ENCODE measurements at places on chromosomes 2 and 18.

- no peak for DNase-seq
These were observed 169.2 kb downstream of the CDH20 start for GRCh38 chr18:61502472-61502871.

DNA sequence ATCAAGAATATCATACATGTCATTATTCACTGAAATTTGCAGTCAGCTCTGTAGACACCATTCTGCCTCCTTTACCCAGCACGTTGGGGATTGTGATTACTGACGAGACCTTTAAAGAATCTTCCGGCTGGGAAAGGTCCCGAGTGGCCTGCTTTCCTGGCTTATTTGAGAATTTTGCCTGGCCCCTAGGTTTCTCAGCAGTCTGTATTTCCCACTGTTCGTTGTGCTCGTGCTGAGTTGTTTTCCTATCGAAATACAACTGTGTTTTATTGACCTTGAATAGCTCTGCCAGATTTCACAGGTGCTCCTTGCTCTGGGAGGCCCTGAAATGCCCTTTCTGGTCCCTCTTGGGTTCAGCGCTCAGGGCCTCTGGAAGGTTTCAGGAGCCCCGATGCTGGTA, 94.9 kb downstream of the AGAP1 start:
- DNase-seq = no peak

DNA sequence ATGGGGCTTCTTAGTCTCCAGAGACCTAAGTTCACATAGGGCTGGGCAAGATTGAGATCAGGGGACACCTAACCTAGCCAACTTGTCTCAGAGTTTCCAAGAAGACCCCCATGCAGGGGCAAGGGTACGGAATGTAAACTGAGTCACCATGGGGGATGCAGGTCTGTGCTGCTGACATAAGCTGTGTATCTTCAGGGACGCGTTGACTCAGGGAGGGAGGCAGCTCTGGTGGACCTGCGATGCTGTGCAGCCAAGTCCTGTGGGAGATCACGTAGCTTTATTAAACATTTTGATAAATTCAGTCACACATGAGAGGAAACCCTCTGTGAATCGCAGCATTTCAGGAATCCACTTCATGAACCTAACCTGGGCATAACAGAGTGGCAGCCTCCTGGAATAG, 216.0 kb downstream of the ANKRD30B start:
- DNase-seq = no peak

DNA sequence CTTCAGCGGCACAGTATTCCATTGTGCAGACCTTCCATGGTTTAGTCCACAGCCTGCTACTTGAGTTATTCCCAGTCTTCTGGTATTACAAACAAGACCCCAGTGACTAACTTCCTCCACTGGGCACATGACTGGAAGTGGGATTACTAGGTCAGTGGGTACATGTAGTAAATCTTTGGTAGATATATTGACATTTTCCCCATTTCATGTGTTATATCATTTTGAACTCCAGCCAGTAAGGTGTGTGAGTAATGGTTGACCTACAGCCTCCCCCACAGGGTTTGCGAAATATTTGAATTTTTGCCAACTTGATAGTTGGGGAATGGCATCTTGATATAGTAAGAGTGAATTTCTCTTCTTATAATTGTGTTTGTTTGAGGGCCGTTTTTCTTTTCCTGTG, 58.8 kb downstream of the RNF144A start:
- no peak for DNase-seq

GRCh38 chr2:199019898-199020507, 437.7 kb downstream of the SATB2 start:
- DNase-seq = no peak

DNA sequence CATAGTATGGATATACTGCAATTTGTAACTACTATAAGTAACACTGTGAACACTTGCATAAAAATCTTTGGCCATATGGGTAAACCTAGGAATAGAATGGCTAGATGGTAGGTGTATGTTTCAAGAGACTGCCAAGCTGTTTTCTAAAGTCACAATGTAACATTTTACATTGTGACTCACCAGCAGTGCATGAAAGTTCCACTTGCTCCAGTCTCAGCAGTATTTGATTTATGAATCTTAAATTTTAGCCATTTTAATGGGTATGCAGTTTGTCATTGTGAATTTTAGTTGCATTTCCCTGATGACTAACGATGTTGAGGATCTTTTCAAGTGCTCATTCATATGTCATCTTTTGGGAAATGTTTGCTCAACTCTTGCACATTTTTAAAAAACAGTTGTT, 86.1 kb downstream of the FARSB start:
- no peak for DNase-seq

- DNase-seq = no peak
These were observed 504.2 kb downstream of the EIPR1 start for GRCh38 chr2:2873450-2873811.

DNA sequence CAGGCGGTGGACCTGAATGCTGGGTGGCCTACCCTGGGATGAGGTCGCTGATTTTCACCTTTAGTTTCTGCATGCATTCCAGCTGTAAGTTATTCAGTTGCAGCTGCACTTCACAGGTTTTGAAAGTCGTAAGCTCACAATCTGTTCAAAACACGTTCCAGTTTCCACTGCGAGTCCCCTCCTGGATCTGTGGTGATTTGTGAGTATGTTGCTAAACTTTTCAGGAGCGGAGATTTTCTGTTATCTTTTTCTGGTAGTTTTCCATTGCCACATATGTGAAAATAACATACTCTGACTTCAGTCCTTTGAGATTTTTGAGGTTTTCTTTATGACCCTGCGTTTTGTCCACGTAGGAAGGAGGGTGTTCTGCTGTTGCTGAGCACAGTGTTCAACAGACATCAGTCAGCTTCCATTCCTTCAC, 102.1 kb downstream of the SNTG2 start:
- no peak for DNase-seq

GRCh38 chr18:68660354-68661183, 54.3 kb downstream of the TMX3 start:
- DNase-seq = peak; percentile 7

- no peak for DNase-seq
These were observed 101.9 kb upstream of the RAB12 start for GRCh38 chr18:8507361-8507760.

- DNase-seq = no peak
These were observed 201.1 kb downstream of the AGAP1 start for GRCh38 chr2:235694721-235695601.

Measured in central memory CD4-positive, alpha-beta T cell (primary cell).